ENCODE measurements at places on chromosomes 6 and 20.

DNA sequence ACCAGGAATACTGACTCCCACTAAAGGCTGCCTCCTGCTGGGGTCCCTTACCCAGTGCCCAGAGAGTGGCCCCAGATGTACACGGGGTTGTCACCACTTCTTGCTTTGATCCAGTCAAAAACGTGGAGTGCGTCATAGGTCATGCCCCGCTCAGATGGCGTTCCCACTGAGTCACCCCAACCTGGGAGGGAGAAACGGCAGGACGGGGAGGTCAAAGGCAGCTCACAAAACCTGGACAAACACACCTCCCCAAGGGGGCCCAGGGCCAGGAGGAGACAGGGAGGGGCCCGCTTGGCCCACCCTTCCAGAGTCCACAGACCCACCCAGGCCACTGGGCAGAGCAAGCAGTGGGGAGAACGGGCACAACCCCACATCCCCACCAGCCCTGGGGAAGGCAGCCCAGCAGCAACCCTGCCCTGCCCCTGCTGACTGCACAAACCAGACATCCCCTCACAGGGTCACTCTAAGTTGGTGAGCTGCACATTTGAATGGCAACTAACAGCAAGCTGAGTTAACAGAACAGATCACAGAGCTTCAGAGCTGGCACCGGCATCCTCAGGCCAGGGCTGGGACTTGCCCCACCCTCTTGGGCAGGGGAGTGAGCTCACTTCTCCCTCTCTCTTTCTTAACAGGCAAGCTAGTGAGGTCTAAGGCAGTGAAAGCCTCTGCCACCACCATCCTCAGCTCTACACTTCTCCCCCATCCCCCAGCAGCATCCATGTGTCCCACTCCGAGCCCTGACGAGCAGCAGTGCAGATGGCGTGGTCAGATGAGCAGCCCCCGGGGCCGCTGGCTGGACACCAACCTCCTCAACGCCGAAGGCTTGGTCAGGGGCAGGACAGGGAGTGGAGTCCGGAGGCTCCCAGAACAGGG lies 61.7 kb downstream of the PYGB start:
- DNase-seq: no peak

- DNase-seq: peak; percentile 67
Observed at GRCh38 chr20:62795023-62795761, 1.1 kb upstream of the MRGBP start.

- DNase-seq: no peak
Observed at GRCh38 chr6:50707652-50708300, 5.5 kb upstream of the TFAP2D start.

- no peak for DNase-seq
Observed at GRCh38 chr6:41942067-41942851, 651 bp upstream of the CCND3 start.

DNA sequence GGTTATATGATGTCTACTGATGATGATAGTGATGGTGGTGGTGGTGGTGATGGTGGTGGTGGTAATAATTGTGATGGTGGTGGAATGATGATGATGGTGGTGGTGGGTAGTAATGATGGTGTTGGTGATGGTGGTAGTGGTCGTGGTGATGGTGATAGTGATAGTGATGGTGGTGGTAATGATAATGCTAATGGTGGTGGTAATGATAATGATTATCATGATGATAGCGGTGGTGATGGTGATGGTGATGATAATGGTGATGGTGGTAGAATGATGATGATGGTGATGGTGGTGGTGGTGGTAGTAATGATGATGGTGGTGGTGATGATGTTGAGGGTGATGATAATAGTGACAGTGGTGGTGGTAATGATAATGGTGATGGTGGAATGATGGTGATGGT lies 4.5 kb upstream of the LPA start:
- DNase-seq: no peak

GRCh38 chr6:93417421-93418013 lies 1.8 kb downstream of the EPHA7 start:
- DNase-seq: no peak

DNA sequence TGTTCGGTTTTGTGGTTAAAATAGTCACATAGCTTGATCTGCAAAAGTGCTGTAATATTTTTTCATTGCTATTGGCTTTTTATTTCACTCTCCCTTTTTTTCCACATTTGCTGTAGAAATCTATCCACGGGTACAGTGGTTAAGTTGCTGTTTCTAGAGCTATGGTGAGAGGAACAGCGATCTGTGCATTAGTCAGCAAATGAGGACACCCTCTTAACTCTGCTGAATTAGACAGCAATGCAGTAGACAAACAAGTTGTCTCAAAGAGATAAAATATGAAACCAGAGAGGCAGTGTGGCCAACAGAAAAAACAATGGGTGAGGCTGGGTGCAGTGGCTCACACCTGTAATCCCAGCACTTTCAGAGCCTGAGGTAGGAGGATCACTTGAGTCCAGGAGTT lies 17.6 kb upstream of the SYNJ2 start:
- no peak for DNase-seq

- no peak for DNase-seq
Observed at GRCh38 chr6:76420094-76420493, 347.6 kb upstream of the IMPG1 start.

DNA sequence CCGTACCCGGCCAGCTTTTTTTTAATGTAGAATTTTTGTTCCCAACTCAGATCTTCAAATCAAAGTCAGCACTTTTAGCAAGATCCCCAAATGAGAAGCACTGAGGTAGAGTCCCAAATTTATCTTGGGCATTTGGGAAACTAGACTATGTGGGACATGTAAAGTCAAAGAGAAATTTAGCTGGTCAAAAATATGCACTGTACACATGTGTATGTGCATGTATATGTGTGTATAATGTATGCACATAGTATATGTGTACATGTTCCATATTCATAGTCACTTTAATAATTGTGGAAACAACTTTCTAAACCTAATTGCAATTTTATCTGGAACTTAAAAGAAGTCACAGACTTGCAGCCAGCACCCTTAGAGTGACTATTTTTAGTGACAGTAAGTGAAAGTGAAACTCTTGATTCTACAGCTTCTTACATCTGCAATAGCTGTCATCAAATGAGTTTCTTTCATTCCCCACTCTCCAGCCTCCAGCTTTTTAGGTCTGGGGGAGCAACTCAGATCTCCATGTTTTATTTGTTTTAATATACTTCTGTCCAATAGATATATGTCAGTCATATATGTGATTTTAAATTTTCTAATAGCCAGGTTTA lies 53.6 kb downstream of the CDC40 start:
- DNase-seq: no peak

GRCh38 chr20:42844751-42845150 lies 345.0 kb downstream of the PTPRT start:
- no peak for DNase-seq

- no peak for DNase-seq
Observed at GRCh38 chr6:108596956-108597355, 36.2 kb downstream of the FOXO3 start.

DNA sequence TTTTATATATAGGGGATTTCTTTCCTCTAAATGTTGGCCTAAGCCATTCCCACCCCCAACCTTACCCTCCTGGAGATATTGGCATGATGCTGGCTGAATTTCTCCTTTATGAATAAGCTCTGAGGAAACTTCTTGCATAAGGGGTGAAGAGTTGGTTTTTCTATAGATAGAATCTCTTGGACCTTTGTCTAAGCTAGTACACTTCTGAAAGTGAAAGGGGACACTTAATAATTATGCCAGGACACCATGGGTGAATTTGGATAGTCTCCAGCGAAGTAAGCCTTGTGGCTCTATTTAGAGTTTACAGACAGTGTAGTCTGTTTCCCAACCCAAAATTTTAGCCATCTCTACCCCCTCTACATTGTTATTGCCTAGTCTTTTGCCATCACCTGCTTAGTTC lies 27.1 kb upstream of the FABP7 start:
- no peak for DNase-seq

DNA sequence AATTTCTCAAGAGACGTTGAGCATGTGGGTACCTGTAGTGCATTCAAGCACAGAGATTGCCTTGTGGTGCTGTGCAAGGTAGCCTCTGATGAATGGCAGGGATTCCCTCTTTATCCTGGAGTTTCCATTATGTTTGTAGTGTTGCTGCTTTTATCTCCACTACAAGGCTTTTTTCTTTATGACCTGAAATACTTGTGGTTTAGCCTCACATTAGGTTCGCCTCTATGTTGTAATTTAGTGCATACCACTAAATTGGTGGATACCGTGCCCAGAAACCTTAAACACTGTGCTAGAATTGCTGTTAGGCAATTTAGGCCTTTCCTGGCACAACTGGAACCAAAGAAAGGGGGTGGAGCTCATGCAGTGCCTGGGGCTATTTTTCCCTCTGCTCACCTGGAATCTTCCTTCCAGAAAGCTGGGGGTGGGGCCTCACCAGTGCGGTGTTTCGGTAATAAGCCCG lies 76.8 kb downstream of the NCOA7 start:
- no peak for DNase-seq

DNA sequence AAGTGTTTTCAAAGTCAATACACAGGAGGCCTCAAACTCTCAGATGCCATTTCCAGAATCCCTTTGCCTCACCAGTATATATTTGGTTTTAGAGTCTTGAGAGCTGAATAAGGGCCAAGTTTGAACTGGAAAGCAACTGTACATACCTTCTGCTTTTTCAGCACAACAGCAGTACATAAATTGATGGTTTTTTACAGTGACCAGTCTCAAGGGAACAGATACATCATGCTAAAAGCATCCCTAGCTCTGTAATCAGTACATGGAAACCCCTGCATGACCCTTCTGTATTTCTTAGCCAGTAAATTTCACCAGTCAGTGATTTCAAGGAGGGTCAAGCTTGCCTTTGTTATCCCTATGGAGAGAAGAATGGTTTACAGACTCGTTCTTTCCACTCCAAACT lies 40.6 kb upstream of the ECHDC1 start:
- no peak for DNase-seq

DNA sequence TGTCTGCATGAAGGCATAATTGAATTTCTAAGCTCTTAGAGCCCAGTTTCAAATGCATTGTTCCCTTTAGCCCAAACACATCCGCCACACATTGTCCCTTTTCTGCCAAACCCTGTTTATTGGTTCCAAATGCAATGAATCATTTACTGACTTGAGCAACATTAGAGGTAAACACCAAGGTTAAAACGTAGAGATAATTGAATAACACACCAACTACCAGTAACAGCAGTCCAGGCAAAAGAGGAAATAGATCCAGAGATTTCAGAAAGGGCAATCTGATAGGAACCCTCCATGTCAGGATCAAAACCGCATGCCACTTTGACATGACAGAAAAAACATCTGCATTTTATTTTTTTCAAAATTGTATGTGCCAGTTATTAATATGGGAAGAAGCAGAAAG lies 114.8 kb downstream of the PKHD1 start:
- DNase-seq: no peak

DNA sequence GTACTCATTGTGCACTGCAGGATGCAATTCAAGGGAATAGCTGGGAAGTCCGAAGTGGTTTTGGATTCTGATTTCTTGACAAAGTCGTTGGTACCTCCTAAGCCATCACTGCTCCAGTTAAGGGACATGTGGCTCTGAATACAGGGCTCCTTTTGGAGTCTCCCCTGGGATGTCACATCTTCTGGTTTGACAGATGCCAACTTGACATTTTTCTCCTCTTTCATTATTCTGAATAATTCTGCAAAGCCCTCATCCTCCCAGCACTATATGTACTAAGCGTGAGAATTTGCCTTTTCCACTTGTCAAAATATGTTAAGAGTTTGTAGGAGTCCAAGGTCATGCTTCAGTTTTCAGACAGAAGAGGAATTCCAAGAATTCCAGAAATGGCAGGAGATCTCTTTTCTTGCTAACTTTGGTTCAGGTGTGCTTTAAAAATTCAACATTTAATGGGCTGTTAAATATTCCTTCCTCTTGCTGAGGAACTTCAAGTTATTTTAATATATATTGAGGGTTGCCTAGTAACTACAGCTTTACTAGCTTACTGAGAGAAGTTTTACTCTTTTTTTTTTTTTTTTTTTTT lies 38.7 kb downstream of the DOK5 start:
- DNase-seq: no peak

DNA sequence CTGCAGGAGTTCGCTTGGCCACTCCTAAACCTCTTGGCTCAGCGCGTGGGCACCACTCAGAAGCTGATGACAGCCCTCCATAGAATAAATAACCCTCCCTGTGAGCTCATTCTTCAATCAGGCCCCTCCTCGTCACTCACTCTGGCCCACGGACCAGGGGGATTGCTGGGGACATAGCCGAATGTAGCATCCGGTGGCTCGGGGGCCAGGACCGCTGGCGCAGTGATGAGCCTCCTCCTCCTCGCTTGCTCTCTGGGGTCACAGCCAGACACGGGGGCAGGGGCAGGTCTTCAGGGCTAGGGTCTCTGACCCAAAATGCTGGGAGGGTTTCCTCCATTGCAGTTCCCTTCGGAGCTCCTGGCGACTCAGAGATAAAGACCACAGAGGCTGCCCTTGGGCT lies 79.9 kb downstream of the TFAP2C start:
- DNase-seq: no peak

- no peak for DNase-seq
Observed at GRCh38 chr6:75460681-75461080, 32.9 kb downstream of the FILIP1 start.

- no peak for DNase-seq
Observed at GRCh38 chr20:11227602-11228001, 553.8 kb upstream of the JAG1 start.

DNA sequence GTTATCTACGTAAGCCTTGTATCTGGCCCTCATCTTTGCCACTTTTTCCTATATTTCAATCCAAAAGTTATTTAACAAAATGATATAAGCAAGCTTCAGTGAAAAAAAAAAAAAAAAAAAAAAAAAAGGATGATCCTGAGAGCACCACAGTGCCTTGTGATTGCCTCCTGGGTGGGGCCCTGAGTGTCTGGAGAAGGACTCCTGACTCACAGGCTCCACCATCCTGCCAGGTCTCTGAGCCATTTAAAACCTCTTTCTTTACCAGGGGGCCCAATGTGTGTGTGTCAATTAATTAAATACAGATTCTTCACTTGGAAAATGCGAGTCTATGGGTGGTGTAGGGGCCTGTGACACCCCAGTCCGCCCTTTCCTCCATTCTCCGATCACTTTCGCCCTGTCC lies 105.2 kb downstream of the SMOC2 start:
- DNase-seq: no peak

- no peak for DNase-seq
Observed at GRCh38 chr6:21928827-21929226, 335.3 kb downstream of the SOX4 start.

- no peak for DNase-seq
Observed at GRCh38 chr20:51026269-51026668, 3.4 kb upstream of the KCNG1 start.

DNA sequence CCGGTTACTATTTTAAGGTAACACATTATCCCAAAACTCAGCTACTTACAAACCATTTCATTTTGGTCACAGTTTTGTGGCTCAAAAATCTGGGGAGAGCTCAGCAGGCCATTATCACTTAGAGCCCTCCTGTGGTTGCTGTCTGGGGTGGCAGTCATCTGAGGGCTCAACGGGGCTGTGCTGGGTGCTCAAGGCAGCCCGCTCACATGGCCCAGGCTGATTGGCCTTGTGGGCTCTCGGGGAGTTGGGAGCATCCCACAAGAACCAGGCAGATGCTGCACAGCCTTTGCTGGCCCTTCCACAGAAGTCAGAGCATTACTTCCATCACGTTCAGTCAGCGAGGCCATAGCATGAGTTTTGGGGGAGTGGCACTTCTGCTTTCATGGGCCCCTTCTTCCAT lies 6.3 kb upstream of the VSX1 start:
- DNase-seq: no peak

Data from stimulated activated CD4-positive, alpha-beta T cell treated with anti-CD3 and anti-CD28 coated beads, Interleukin-4, amount 100 ng/mL, for 48 hours (primary cell).